ENCODE measurements at places on chromosomes 11 and 22.

DNA sequence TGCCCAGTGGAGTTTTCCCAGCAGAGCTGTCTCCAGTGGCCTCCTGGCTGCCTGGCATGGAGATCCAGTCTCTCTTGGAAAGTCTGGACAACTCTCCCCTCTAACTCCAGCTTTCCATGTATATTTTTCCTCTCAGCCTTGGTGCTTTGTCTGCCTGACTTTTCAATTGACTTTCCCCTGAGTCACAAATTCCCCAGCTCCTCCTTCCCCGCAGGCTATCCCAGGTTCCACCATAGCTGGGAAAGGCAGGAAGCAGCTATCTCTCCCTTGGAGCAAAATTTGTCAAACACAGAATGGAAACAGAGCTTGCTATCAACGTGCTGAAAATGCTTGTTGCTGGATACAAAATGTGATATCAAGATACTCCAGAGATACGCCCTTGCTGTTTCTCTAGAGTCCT is 384.8 kb downstream of the TMEM135 start:
- DNase-seq: no peak

DNA sequence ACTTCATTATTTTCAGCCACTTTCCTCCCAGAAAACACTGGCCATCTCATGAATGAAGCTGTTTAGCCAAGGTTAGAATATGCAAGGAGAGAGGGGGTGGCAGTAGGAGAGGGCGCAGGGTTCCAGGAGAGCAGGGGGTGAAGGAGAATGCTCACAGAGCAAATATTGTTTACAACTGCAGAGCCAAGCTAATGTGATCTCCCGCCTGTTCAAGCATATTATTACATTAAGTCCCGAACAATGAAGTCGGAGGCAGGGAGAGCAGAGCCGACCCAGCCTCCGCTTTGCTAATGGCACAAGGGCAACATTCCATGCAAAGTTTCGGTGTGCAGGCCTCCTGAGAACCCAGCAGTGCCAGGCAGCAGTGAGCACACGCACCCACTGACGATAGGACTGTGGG is 80.1 kb downstream of the MICAL3 start:
- DNase-seq: no peak

- no peak for DNase-seq
Measured at GRCh38 chr11:112776834-112777233, 184.4 kb upstream of the NCAM1 start.

- no peak for DNase-seq
Measured at GRCh38 chr22:32652645-32653270, 148.7 kb upstream of the TIMP3 start.

DNA sequence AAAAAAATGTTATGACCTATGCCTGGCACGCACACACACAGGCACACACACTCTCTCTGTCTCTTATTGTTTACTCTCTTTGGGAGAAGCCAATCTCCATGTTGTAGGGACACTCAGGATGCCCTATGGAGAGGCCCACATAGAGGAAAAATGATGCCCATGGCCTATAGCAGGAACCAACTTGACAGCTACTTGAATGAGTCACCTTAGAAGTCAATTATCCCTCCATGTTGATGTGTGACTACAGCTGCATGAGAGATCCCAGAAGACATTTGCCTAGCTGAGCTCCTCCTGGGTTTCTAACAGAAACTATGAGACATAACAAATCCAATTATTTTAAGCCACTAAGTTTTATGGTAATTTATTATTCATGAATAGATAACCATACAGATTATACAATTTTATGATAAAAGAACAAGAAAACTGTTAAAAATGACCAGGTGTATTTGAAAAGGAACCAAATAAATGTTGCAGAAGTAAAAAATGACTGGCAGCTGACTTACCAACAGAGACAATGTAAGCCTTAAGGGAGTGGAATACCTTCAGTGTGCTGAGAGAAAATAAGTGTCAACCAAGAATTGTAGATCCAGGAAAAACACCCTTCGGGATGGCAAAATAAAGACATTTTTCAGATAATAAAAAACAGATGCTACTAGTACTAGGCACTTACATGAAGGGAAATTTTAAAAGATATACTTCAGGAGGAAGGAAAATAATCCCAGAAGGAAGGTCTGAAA is 403.7 kb upstream of the SYN3 start:
- no peak for DNase-seq

- DNase-seq: no peak
Measured at GRCh38 chr22:49198705-49199084, 629.0 kb downstream of the BRD1 start.

DNA sequence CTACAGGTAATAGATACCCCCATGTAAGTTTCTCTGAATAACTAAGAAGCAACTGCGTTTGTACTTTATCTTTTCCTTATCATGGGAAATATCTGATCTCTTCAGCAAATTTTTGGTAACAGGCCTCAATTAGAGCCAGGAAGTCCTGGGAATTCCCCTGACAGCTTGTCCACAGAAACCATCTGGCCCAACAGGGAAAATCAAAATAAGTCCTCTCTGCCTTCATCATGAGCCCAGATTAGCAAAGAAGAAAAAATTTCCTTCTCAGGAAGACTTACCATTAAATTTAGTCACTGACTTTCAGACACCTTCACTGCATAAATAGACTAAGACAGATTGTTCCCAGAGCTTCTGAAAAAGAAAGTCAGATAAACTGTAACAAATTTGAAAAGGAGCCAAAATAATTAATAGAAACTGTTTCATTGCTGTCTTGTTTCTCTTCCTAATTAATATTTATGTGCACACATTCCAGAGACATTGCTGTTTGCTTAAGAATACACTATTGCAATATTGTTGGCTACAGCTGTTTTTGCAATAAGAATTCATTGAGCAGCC is 278.1 kb upstream of the FAT3 start:
- no peak for DNase-seq

DNA sequence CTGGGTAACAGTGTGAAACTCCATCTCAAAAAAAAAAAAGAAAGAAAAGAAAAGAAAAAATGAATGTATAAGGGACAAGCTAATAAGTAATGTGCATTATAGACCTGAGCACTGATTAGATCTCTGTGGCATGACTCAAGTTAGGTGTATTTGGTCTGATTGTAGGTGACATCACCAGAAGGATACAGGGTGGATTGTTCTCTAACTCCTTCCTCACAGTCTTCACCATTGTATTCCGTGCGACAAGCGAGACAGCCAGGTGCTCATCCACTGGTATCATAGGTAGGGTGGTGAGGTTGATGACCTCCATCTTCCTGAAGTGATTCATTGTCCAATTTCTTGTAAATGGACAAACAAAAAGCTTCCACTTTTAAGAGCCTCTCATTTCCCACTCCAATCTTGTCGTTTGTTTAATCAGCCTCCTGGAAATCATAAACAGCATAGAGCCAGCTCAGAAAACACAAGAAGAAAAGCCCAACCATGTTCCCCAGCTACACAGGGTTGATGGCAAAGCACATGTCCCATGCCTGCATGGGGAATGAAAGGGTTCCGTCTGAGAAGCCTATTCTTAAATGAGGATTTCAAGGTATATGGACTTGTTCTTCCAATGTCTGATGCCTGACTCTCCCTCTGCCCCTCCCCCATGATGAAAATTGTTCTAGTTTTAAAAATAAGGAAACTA is 6.2 kb downstream of the FAM227A start:
- DNase-seq: no peak

GRCh38 chr22:39946503-39947219 is 13.5 kb upstream of the TMA7B start:
- DNase-seq: no peak

DNA sequence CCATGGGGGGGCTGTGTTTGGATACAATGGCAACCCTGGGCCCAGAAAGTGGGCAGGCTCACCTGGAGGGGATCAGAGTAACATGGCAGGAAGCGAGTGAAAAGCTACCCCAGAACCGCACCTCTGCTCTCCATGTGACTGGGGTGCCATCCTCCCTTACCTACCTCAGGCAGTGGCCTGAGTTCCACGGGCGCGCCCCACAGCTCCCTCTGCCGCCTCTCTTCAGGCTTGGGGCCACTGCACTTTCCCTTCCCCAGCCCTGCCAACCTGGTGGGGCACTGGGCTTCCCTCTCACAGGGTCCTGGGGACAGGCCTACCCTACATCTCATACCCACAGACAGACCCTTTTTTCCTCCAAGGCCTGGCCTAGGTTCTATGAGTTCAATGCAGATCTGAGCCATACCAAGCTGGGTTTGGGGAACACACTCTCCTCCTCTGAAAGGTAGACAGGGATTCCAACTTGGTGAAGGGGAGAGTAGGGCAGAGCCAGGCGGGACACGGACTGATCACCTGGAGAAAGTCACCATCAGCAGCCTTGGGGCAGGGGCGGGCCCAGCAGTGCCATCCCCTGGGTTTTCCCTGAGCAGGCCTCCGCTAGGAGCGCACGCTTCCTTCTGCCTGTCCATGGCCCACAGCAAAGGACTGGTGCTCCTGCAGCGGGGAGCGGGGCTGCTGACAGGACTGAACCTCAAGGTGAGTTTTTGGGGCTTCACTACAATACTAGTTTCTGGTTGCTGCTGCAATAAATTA is 7.1 kb downstream of the GALR3 start:
- no peak for DNase-seq

- DNase-seq: no peak
Measured at GRCh38 chr22:27466778-27467438, 334.6 kb downstream of the MN1 start.

- no peak for DNase-seq
Measured at GRCh38 chr22:21865041-21865440, 2.4 kb downstream of the MAPK1 start.

- DNase-seq: peak; percentile 28
Measured at GRCh38 chr11:77619576-77620198, 17.9 kb downstream of the CLNS1A start.

GRCh38 chr11:112392904-112393303 is 132.2 kb upstream of the PLET1 start:
- no peak for DNase-seq

- no peak for DNase-seq
Measured at GRCh38 chr11:30172883-30173311, 57.9 kb upstream of the FSHB start.

DNA sequence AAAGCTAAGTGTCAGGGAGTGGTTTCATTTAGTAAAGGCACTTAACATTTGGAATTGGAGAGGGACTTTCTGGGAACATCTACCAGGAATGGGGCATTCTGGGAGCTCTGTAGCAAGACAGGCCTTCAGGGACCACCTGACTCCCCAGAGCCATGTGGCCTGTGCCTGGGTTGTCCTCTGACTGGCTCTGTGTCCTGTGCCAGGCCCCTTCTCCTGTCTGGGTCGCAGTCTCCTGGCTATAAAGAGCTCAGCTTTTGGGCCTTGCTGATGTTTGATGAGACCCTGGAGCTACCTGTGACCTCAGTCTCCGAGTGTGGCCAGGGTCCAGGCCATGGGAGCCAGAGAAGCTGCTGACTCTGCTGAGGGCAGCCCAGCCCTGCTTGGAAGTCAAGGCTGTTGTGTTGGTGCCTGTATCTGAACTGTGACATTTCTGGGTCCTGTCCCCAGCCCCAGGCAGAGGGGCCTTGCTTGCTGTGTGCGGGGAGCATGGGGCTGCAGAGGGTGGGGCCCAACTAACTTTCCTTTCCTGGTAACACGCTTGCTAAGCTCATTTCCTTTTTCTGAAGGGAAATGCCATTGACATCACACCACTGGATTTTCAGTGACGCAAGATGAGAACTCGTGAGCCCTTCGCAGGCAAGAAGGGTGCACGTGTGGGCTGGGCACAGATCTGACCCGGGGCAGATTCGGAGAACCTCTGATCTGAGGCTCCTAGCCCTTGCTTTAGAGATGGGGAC is 41.3 kb downstream of the LRRC32 start:
- peak; percentile 9 for DNase-seq

- no peak for DNase-seq
Measured at GRCh38 chr11:119886667-119887230, 157.7 kb upstream of the NECTIN1 start.

- DNase-seq: no peak
Measured at GRCh38 chr11:23797624-23798419, 699.0 kb upstream of the LUZP2 start.

GRCh38 chr11:36015799-36016198 is 71.9 kb downstream of the LDLRAD3 start:
- DNase-seq: no peak

GRCh38 chr11:36165621-36166397 is 123.4 kb downstream of the COMMD9 start:
- no peak for DNase-seq

- DNase-seq: peak; percentile 23
Measured at GRCh38 chr11:72684236-72684912, 10.2 kb upstream of the PDE2A start.

GRCh38 chr22:32957200-32957803 is 100.9 kb downstream of the SYN3 start:
- DNase-seq: no peak

- no peak for DNase-seq
Measured at GRCh38 chr11:92663539-92663938, 305.9 kb upstream of the MTNR1B start.

DNA sequence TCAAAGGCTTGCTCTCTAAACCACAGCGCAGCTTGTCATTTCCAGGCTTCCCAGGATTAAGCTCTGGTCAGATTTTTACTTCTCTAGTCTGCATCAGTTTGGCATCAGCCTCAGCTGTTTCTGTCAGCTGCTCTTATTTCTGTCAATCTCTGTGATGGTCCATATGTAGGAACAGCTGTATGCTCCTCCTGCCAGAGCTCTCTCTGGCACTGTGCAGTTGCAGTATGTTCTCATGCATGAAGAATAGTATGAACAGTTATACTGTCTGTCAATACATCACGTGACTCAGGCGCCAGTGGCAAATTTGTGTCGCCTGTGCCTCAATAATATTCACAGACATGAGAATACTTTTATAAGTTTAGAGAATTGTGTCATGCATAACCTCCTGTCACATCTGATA is 6.7 kb downstream of the OR6M1 start:
- no peak for DNase-seq

GRCh38 chr22:43110444-43110926 is at the start of gene BIK:
BIK (plus strand) TSS chr22:43110750; CDS start chr22:43124023, 13,273 bp downstream.
- peak; percentile 27 for DNase-seq

GRCh38 chr11:6258571-6259081 is 1.0 kb upstream of the CCKBR start:
- no peak for DNase-seq

- DNase-seq: no peak
Measured at GRCh38 chr11:92728628-92729027, 240.8 kb upstream of the MTNR1B start.

DNA sequence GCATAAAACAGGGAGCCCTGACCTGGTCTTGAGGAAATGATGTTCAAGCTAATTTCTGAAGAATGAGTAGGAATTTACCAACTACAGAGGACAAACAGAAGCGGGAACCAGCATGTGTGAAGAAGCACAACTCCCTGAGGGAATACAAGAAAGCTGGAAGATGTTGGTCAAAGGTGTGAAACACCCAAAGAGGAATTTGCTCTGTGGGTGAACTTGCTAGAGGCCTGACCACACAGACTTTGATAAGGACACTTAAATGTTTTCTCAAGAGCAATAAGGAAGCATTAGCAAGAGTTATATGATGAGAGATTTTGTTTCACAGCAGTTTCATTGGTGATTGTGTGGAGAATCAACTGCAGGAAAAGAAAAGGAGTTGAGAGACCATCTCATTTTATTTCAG is 17.6 kb downstream of the SLC5A12 start:
- no peak for DNase-seq

- DNase-seq: no peak
Measured at GRCh38 chr11:122339436-122340060, 223.5 kb upstream of the BLID start.

- no peak for DNase-seq
Measured at GRCh38 chr11:64667154-64667745, 55.7 kb downstream of the NRXN2 start.
